ENCODE measurements at places on chromosomes 1 and 21. TPM values are rescaled to one million over a fixed set of nuclear protein-coding genes. Genes with fewer than 3 reads are reported as not detected.

GRCh38 chr1:193120604-193121166 is 1.1 kb upstream of the CDC73 start:
- no peak for DNase-seq

- no peak for DNase-seq
These were observed 14.6 kb downstream of the CACNA1E start for GRCh38 chr1:181497870-181498269.

- DNase-seq: no peak
These were observed 27.3 kb downstream of the ZBTB8OS start for GRCh38 chr1:32622806-32623681.

DNA sequence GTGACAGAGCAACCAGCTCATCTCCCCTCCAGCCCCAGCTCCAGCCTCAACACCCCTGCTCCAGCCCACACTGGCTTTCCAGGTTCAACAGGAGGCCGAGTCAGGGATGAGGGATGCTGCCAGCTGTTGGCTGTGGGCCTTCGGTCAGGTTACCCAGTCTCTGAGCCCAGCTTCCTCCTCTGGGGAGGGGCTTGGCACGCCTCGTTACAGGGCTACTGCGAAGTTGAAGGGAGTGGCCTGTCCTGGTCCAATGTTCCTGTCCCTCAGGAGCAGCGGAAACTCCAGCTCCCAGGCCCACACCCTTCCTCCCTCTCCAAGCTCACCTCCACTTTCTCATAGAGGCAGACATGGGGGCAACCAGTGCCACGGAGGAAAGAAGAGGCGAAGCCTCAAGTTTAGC is 15.1 kb upstream of the TAS1R2 start:
- DNase-seq: no peak

- DNase-seq: no peak
These were observed 11.8 kb upstream of the RHBDL2 start for GRCh38 chr1:38953433-38953860.

- no peak for DNase-seq
These were observed 23.3 kb downstream of the ZBTB17 start for GRCh38 chr1:15952317-15953258.

Gene FAM167B
- total RNA-seq: 2.5 TPM

Gene LCE3E
- total RNA-seq: not detected

Gene CHRNB2
- 44.9 TPM for total RNA-seq

DNA sequence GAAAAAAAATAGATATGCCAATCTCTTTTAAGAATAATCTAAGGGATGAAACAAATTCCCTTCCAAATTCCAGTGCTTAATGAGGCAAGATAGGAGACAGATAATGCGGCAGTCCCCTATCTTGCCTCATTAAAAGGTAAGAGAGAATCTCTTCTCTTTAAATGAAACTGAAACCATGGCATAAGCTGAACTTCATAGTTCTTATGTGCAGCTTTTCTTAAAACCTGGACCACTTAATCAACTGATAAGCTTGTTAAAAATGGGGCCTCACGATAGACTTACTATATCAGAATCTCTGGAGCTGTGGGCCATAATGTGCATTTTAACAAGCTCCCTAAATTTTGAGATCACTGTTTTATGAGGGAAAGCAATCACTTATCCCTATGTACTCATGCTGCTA is 79.2 kb downstream of the NIBAN1 start:
- no peak for DNase-seq

- DNase-seq: peak; percentile 59
These were observed 125.2 kb upstream of the DPYD start for GRCh38 chr1:98045767-98046641.

DNA sequence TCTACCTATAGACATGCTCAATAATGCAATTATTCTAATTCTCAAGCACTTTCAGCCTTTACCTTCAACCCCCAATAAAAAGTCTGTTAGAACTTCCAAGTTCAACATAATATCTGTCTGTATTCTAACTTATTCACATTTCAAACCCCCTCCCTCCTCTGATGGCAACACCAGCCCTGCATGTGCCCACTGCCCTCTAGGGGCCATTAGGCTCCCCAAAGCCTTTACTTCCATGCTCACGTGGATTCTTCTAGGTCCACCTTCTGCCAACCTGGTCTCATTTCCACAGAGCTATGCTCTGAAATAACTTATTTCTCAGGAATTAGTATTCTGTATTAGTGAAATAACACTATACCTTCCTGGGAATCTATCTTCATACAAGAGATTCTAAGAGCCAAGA is 22.2 kb upstream of the KPRP start:
- DNase-seq: no peak

Gene IGSF9
- total RNA-seq: 23.4 TPM

- DNase-seq: no peak
These were observed 131.7 kb downstream of the RABGAP1L start for GRCh38 chr1:174291059-174291458.

GRCh38 chr1:71428029-71428428 is 347.2 kb upstream of the ZRANB2 start:
- no peak for DNase-seq

DNA sequence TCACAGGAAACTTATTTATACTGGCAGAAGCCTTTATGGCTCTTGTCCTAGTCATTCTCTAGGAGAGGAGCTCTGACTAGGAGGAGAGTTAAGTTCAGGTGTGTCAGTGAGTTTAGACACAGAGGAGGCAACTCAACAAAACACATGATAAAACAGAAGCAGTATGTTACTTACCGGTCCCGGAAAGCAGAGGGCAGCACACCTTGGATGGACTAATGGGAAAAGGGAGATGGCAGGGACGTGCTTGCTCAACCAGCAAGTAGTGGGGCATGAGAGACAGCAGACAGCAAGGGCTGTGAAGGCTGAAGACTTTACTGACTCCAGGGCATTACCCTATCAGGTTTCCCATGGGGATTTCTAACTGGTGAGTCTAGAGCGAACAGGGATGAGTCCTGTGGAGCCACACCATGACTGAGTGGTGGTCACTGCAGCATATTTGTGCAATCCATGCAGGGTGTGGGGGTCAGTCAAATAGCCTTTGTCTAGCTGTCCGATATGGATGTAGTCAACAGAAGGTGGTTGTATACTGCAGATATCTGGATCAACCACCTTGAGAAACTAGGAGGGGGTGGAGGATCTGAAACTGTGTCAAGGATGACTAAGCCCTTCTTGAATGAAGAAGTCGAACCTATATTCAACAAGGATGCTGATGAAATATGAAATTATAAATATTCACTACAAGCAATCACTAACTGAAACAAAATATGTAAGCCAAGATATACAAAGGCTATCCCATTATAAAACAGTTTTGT is 596.3 kb upstream of the CHRM3 start:
- DNase-seq: no peak

GRCh38 chr1:208644401-208645160 is 400.4 kb upstream of the PLXNA2 start:
- DNase-seq: no peak

Gene HEYL
- 9.0 TPM for total RNA-seq

- DNase-seq: no peak
These were observed 76.7 kb downstream of the ARHGEF16 start for GRCh38 chr1:3530926-3531818.

Gene KIAA1614
- 4.1 TPM for total RNA-seq

DNA sequence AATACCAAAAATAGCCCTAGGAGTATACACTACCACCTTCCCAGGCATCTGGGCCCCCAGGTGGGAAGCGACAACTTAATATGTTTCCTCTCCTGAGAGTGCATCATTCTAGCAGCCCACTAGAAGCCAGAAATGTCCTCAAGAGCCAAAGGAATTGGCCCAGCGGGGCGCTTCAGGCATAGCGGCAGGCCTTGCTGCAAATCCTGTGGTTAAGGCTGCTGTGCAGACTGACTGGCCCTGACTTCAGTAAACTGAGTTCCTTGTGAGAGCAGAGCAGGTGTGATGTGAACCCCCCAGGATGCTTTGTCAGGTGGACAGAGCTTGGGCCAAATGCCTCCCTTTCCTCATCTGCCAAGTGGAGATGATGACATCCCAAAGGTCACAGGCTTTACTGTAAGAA is 29.7 kb upstream of the LDLRAP1 start:
- no peak for DNase-seq

Gene WNT4
- total RNA-seq: not detected

Gene TRIM67
- total RNA-seq: 3.9 TPM

DNA sequence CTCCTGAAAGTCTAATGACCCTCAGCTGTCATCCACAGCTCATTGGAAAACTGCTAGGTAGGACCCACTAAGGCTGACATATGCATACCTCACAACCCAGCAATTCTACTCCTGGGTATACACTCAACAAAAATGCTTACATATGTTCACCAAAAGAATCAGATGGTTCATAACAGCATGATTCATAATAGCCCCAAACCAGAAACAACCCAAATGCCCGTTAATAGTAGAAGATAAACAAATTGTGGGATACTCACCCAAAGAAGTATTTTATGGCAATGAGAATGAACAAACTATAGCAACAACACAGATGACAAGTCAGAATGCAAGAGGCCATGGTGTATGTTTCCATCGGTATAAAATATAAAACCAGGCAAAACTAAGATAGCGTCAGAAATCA is 124.6 kb downstream of the HLCS start:
- no peak for DNase-seq

Gene IRF6
- total RNA-seq: 0.47 TPM

DNA sequence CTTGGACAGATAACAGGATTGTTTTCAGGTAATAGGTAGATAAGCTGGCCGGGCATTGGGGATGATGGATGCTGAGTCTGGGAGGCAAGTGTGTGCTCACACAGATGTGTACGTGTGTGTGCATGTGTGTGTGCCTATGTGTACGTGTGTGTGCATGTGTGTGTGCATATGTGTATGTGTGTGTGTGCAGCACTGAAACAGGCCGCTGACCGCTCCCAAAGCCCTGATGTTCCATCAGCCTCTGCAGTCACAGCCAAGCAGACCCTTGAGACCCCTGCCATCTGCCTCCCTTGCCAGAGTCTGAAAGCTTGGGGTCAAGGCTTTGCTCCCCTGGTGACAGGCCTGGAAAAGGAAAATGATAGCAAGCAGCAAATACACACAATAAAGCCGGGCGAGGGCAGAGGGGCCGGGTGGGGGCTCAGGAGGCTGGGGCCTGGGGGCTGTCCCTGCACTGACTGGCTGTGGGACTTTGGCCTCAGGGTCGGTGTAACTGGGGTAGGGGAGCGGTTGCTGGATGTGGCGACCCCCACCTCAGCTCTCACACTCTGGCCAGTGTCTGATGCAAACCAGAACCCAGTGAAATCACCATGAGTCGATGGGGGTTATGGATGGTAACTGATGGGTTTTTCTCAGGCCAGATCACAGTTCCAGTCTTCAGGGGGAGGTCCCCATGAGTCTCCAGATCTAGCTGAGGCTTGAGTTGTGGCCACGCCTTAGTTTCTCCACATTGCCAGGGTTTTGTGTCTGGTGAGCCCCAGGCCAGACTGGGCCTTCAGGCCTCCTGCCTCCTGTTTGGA is 9.2 kb upstream of the TNFRSF8 start:
- DNase-seq: peak; percentile 85

Gene CD34
- 0.20 TPM for total RNA-seq

Gene SEC16B
- total RNA-seq: 0.93 TPM

DNA sequence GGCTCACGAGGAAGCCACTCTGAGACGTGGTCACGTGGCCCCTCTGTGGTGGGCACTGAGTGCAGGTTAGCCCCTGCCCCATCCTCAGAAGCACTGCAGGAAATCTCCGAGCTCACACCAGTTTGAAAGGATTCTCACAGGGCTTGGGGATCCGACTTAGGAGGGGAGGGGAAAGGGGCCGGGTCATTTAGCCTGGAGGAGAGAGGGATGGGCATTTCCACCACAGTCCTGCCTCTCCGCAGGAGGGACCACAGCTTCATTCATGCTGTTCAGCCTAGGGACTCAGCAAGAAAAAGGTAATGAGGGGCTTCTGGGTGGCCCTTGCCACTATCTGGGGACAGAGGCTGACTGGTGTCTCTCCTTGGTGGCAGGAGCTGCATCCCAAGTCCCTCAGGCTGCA is 126.5 kb downstream of the NPHP4 start:
- DNase-seq: no peak

GRCh38 chr1:95752515-95753381 is 518.7 kb downstream of the RWDD3 start:
- DNase-seq: no peak

GRCh38 chr1:5747426-5748285 is 244.6 kb downstream of the NPHP4 start:
- no peak for DNase-seq

Gene PTGER3
- total RNA-seq: 0.29 TPM

- DNase-seq: no peak
These were observed 34.5 kb downstream of the LHX9 start for GRCh38 chr1:197951617-197952175.

Gene SLC16A4
- 4.4 TPM for total RNA-seq

GRCh38 chr1:223411710-223412109 is 18.5 kb downstream of the CCDC185 start:
- no peak for DNase-seq

Gene MECR
- total RNA-seq: 21.4 TPM

Gene ANGPTL1
- not detected for total RNA-seq
